ENCODE measurements at places on chromosomes 7 and 10.

GRCh38 chr10:120262857-120263547 is 194.0 kb upstream of the PLPP4 start:
- no peak for DNase-seq

- peak; percentile 5 for DNase-seq
Observed at GRCh38 chr7:140640727-140641523, at the start of gene DENND2A. TSS of gene DENND2A (minus strand) at chr7:140640813. CDS start at chr7:140602397, 38,416 bp downstream.

- no peak for DNase-seq
Observed at GRCh38 chr7:66125052-66125694, 10.5 kb downstream of the CRCP start.

GRCh38 chr10:72784551-72785351 is 92.8 kb downstream of the MCU start:
- DNase-seq: no peak

DNA sequence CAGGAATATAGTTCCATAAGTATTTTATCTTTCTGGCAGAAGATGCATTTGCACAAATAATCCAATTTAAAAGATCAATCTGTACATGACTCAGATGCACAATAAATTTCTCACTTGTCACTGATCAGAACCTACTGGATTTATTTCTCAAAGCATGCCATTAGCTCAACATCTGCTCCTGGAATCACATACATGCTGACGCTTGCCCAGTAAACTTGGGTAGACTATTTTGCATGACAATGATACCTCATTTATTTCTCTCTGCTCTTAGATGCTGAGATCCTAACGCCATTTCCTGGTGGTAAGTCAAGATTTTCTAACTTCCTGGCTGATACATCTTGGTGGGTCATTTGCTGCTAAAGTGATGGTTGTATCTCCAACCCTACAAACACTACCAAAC is 33.8 kb upstream of the C10orf120 start:
- no peak for DNase-seq
